ENCODE measurements at places on chromosomes 2 and 18.
A peak's percentile ranks its signal among the peaks of the same experiment; 100 is the strongest.

DNA sequence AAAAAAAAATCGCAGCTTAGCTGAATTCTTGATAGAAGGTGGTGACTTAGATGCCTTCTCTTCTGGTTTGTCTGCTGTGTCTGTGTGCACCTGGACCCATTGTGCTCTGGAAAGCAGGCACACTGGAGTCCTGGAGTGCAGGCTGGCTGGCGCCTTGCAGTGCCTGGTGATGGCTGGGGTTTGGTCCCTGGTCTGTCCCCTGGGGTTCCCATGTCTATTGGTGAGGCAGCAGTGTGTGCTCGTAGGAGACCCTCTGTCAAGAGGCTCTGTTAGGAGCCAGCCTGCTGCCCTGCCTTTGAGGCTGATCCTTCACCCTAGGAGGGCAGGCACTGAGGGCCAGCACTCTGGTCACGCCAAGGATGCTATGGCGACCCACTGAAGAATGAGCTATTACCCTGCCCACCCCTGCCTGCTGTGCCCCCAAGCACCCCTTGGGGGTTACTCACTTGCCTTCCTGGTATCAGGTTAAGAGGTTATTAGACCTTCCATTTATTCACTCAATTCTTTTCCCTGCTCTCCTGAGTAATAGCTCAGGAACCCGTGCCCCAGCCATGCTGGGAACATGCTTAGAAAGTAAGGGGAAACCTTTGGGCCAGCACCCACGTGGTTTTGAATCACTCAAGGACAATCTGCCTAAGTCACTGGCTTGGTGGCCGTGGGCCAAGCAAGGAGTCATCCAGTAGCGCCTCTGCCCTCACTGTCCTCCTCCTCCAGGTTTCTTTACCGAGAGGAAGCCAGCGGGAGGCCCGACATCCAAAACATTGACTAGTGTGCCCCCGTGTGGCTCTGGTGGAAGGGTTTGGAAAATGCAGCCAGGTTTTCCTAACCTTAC, 284.5 kb downstream of the PRKCE start:
- DNase-seq, result peak; percentile 92

- DNase-seq, result no peak
Observed at GRCh38 chr2:173865971-173866873, 99.0 kb downstream of the SP3 start.

DNA sequence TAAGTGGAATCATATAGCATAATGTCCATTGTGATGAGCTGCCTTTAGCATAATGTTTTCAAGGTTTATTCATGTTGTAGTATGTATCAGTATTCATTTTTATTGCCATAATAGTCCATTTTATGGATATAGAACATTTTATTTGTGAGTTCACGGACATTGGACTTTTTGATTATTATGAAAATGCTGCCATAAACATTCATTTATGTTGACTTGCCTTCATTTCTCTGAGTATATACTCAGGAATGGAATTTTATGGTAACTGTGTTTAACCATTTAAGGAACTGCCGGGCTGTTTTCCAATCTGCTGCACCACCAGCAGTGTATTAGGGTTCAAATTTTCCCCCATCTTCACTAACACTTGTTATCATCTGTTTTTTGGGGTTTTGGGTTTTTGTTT, 12.2 kb downstream of the CREB1 start:
- no peak for DNase-seq

DNA sequence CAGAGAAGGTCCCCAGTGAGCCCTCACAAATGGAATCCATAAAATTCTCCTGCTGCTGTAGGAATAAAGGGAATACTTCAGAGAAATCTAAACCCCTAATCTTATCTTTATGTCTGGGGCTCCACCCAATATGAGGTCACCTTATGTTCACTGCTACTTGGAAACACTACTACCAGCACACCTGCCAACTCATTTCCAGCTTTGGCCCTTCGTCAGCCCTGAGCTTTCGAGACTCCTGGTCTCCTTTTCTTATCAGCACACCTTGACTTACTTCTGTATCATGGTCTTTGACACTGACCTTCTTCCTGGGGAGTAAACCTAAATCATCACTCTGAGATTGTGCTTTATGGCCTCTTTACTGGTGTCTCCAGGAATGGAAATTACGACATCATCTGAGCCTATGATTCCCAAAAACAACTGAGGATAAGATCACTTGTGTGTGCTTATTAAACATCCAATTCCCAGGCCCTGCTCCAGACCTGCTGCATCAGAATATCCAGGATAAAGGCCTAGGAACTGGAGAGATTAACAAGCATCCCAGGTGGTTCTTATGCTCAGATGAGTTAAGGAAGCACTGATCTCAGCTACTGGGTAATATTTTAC, 22.2 kb upstream of the ASNSD1 start:
- DNase-seq, result no peak

Measured in fibroblast of skin of left quadriceps (primary cell).